ENCODE measurements at places on chromosomes 2 and 18.

DNA sequence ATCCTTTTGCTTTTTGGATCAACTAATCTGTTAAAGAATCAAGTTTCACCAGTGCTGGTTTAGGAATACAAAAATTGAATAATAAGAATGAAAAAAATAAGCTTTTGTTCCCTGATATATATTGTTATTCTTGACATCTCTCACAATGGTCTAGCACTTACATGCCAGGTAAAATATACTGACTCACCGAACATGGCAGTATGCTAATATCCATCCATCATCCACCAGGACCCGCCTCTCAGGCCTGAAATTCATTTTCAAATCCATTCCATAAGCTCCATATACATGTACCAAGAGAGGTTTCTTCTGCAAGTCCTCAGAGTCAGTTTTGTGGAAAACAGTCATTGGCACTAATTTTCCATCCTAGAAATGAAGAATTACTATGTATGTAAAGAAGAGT lies 32.5 kb downstream of the PREPL start:
- no peak for DNase-seq

DNA sequence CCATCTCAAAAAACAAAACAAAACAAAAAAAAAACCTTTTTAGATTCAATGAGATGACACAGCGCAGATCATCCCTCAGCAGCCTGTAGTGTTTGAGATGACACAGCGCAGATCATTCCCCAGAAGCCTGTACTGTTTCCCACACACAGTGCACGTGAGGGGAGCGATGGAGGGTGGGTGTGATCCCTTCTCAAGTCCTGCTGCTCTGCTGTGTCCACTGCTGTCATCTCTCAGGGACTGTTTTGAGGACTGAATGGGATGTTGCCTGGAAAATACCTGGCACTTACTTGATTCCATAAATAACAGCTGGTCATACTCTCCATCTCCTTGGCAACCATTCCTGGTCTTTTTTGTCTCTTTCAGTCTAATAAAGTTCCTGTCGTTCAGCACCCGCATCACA lies 25.7 kb downstream of the TGOLN2 start:
- no peak for DNase-seq

GRCh38 chr2:141207036-141207385 lies 923.8 kb downstream of the LRP1B start:
- no peak for DNase-seq

- no peak for DNase-seq
These were observed 114.2 kb downstream of the ICA1L start for GRCh38 chr2:202757339-202757738.

DNA sequence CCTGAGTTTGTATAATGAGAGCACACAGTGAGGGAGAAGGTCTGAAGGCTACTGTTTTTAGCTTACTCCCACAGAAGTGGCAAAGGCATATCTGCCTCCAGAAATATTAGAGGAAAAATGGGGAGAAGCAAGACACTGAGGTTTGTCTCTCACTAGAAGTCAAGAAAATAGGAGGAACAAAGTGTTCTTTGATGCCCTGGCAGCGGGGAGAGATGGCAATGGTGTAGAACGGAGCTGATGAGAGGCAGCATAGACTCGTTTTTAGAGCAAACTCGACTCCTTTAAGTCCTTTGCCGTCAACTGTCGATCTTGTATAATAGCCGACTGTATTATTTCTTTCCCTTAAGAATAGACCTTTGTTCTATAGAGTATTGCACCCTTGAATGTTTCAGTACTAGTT lies 73.8 kb downstream of the ANKRD44 start:
- DNase-seq, result no peak

DNA sequence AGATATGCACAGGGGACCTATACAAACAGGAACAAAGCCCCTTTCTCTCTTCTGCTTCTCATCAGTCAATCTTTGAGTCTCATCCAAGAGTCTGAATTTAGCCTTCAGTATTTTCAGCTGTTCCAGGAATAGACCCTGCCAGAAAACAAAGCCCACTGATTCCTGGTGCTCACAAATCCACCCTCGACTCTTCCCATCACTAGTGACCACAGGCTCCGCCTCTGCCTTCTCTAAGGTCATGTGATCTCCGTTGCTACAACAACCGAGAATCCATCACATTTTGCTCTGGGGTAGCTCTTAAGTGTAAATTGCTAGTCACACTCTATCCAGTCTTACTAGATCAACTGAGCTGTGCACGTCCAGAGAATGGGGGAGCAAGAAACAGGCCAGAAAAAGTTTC lies 46.4 kb upstream of the SPTBN1 start:
- no peak for DNase-seq

GRCh38 chr2:66929632-66930338 lies 467.3 kb upstream of the ETAA1 start:
- no peak for DNase-seq
